ENCODE measurements at places on chromosomes 4 and X.

DNA sequence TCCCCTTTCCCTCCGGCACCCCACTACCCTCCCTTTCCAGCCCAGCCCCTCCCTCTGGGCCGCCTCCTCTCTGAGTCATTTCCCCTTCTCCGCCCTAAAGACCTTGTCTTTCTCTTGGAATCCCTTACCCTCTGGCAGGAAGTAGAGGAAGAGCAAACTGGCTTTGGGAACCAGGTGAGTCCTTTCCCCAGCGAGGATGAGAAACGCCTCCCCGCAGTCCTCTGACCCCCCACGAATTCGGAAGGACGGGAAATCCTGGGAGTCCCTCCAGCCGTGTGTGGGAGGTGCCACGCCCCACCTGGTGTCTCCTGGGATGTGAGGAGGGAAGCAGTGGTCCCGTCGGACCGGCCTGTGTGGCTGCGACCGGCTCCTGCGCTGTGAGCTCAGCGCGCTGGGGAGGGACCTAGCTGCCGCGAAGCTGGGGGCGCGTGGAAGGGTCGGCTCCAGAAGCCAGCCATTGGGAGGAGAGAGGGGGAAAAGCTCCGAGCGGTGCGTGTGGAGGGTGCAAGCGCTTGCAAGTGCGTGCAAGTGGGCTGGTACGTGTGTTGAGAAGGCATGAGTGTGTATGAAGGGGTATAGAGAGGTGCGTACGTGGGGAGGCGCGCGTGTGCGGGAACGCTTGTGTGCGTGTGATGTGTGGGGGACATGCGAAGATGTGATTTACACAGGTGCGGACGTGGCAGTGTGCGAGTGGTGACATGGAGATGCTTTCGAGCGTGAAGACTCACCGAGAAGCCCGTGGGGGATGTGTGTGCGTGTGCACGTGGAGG, 46.3 kb downstream of the TEX13B start:
- no peak for DNase-seq

DNA sequence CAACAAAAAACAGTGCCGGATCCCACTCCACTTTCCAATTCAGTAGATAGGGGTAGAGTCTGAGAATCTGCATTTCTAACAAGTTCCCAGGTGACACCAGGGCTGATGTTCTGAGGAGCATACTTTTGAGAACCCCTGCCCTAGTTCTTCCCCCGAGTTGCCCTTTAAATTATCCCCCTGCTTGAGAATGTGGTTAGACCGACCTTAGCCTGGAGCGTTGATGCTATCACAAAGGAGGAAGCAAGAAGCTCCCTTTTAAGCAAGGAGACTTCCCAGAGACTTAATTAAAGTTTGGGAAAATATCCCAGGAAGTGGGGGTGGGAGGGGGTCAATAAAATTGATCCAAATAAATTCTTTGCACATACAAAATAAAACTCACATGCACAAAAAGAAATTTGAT, 485.9 kb downstream of the SMARCA1 start:
- no peak for DNase-seq

GRCh38 chr4:127214016-127214415, 418.7 kb upstream of the INTU start:
- DNase-seq, result no peak

- DNase-seq, result no peak
Observed at GRCh38 chr4:48546336-48546735, 56.3 kb downstream of the ZAR1 start.

DNA sequence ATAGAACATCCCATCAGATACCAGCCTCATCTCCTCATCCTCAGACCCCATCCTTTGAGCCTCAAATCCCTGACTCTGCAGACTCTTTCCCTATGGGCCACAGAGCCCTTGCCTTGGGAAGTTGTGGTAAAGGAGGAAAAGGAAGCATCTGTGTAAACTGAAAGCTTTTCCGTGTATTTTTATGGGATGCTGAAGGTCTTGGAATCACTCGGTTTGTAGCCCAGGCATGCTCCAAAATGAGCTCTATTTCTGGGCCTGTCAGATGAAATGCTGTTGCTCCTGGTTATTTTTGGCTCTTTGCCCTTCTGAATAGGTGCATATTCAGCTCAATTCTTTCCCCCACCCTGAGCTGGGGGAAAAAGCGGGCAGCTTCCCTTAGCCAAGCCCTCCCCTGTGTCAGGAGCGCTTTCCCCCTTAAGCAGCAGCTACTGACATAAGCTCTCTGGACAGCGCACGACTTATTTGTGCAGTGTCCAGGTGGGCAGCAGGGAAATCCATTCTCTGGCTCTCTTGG, 5.0 kb upstream of the SEL1L3 start:
- DNase-seq, result no peak
